Foreskin fibroblast (primary cell): ENCODE measurements at places on chromosomes 13 and 19.
A peak's percentile ranks its signal among the peaks of the same experiment; 100 is the strongest.

- peak; percentile 32 for DNase-seq
These were observed 53.8 kb downstream of the ESD start for GRCh38 chr13:46743191-46743590.

DNA sequence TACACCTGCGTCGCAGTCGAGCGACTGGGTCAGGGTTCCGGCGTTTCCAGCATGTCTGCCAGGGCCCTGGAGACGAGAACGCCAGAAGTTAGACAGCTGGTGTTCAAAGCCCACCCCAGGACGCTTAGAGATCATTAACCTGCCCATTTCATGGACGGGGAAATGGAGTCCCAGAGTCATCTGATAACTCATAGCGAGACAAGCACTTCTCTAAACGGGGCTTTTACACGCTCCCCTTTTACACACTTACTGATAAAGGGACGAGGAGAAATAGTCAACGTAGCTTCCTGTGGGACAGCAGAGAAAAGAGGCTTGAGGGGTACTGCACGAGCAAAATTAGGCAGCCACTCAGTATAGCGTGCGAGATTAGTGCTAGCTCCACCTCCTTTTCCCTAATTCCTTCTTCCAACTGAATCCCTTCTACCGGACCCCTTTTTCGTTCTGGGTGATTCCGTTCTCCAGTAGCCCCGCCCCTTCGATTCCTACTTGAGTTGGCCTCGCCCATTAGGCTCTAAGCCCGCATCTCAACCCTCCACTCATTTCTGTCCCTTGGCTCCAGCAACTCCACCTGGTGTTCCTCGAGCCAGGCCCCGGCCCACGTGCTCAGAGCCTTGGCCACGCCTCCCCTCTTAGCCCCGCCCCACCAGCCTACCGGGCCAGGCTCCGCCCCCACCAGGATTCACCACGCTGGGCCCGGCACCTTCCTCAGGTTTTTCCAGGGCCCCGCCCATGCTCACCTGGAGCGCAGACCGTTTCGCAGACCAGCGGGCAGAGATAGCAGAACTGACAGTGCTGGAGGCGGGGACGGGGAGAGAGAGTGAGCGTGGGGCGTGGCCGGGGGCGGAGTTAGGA lies 3.7 kb downstream of the HRC start:
- peak; percentile 66 for DNase-seq

GRCh38 chr13:80303225-80303811 lies 37.6 kb downstream of the SPRY2 start:
- DNase-seq: no peak

GRCh38 chr19:55379174-55379573 lies 2.5 kb downstream of the TMEM190 start:
- no peak for DNase-seq

DNA sequence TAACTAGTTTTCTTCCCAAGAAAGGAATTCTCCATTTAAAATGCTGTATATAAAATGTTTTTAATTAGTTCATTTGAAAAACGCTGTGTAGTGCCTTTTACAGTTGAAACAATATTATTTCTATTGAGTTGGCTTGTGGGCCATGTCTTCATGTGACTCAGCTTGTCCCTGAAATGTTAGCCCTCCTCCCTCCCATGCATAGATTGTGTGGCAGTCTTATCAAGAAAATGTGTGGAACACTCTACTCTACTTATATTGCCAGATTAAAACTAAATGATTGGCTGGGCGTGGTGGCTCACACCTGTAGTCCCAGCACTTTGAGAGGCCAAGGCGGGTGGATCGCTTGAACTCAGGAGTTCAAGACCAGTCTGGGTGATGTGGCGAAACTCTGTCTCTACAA lies 33.4 kb downstream of the TFDP1 start:
- DNase-seq: peak; percentile 25

DNA sequence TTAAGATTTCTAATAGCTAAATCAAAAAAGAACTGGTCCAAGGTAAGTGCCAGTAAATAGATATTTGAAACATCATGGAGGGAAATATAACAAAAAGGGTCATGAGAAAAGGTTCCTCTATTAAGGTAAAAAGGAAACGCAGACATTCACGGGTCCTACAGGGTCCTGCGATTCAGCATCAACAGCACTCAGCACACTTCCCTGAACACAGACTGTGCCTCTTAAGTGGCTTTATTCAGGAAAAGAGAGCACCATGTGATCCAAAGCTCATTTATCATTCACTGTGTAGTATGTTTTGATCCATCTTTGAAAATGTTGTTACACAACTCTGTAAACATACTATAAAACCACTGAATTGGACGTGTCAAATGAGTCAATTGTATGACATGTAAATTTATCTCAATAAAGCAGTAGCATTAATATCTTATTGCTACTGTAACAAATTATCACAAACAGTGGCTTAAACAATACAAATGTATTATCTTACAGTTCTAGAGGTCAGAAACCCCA lies 33.7 kb downstream of the CRYL1 start:
- no peak for DNase-seq

GRCh38 chr13:70375718-70376117 lies 267.5 kb upstream of the KLHL1 start:
- DNase-seq: no peak

- no peak for DNase-seq
These were observed 16.8 kb downstream of the SLITRK1 start for GRCh38 chr13:83865161-83866137.

GRCh38 chr13:42272804-42273175 lies 838 bp downstream of the AKAP11 start:
- no peak for DNase-seq

DNA sequence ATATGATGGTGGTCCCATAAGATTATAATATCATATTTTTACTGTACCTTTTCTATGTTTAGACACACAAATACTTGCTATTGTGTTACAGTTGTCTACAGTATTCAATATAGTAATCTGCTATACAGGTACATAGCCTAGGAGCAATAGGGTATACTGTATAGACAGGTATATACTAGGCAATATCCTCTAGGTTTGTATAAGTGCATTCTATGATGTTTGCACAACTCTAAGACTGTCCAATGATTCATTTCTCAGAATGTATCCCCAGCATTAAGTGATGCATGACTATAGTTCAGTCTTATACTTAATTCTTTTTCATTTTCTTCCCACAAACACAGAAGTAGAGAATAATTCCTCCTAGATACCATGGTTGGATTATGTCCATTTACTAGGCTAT lies 383.3 kb downstream of the DACH1 start:
- DNase-seq: no peak

DNA sequence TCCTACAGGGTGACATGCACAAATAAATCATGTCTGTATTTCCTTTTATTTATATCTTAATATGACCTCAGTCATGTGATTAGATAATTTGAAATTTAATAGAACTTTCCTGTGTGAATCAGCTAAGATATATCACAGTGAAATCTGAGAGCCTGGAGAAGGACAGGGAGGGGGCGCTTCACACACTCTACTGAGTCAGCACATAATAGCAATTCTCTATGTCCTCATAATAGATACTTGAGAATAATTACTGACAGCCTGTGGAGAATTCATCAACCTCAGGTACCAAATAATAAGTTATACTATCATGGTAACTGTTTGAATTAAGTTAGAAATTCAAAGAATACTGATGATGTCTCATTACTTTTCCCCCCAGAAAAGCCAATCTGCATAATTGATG lies 98.0 kb upstream of the SLC10A2 start:
- no peak for DNase-seq

GRCh38 chr19:33473653-33474305 lies 47.8 kb downstream of the PEPD start:
- peak; percentile 51 for DNase-seq

DNA sequence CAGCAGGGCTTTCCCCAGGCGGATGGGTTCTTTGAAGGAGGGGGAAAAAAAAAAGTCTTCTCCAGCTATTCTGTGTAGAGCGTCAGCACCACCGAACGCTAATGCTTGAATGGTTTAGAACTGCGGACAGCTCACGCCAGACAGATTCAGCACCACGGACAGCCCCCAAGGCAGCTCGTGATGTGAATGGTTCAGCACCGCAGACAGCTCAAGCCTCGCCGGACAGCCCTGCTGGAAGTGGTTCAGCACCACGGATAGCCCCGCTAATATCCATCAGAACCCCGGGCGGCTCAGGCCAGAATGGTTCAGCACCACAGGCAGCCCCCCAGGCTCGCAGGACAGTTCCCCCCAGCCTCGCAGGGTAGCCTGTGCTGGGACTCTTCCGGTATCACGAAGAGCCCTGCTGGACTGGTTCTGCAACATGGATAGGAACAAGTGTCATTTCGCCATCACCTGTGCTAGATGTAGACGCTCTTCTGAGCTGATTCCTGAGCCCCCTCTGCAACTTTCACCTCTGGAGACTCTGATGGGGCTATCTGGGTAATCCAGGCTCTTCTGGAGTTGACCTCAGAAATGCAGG lies 4.9 kb upstream of the SMIM17 start:
- peak; percentile 78 for DNase-seq

DNA sequence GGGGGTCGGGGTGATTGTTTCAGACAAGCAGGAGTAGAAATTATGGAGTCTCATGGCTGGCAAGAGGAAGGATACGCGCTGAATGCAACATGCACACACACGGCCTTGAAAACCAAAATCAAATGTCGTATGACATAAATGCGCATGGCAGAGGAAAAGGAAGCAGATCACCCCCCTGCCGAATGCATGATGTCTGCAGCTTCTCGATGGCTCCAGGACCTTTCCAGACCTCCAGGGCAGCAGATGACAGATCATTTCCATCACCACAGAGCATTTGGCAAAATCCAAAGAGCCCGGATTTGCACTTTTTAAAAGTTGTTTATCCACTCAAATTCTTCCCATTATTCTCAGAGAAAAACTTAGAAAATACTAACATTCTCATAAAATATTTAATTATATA lies 211.7 kb downstream of the NHLRC3 start:
- DNase-seq: peak; percentile 15

DNA sequence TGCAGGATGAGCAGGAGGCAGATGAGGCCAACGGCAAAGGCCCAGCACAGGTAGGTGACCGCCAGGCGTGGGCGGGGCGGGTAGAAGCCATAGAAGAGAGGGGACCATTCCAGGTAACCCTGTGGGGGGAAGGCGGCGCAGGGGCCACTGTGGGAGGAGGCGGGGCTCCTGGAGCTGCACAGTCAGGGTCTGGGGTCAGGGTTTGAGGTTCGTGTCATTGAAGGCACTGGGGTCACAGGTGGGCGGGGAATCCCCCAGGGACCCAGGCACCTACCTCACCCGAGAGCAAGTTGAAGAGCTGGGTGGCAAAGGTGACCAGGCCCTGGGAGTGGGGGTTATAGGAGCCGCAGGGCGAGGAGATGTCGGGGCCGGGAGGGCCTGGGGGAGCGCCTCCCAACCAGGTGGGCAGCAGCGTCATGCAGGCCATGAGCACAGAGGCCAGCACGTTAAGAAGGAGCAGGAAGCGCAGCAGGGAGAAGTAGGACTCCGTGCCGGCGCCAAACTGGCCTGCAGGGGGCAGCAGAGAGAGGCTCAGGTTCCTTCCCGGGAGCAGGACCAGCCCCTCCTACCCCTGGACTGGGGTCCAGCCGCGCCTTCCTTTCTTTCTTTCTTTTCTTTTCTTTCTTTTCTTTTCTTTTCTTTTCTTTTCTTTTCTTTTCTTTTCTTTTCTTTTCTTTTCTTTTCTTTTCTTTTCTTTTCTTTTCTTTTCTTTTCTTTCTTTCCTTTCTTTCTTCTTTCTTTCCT lies 4.6 kb downstream of the TMC4 start:
- peak; percentile 71 for DNase-seq

DNA sequence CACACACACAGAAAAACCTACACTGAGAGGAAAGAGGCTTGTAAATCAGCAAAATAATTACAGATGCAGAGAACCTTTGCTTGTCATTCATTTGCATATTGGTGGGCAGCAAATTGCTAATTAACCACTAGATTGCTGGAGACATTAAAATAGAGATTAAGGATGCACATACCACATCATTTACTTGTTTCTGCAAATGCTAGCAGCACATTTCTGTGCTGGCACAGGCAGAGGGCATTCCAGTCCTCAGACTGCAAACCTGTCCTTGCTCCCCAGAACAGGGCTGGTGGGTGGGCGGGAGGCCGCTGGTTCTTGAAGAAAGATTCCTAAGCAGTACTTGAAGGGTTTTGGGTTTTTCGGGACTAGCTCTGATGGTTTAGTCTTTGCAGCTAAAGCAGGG lies 941 bp upstream of the SIAH3 start:
- no peak for DNase-seq

GRCh38 chr19:56683116-56683515 lies 11.6 kb upstream of the ZNF835 start:
- no peak for DNase-seq

DNA sequence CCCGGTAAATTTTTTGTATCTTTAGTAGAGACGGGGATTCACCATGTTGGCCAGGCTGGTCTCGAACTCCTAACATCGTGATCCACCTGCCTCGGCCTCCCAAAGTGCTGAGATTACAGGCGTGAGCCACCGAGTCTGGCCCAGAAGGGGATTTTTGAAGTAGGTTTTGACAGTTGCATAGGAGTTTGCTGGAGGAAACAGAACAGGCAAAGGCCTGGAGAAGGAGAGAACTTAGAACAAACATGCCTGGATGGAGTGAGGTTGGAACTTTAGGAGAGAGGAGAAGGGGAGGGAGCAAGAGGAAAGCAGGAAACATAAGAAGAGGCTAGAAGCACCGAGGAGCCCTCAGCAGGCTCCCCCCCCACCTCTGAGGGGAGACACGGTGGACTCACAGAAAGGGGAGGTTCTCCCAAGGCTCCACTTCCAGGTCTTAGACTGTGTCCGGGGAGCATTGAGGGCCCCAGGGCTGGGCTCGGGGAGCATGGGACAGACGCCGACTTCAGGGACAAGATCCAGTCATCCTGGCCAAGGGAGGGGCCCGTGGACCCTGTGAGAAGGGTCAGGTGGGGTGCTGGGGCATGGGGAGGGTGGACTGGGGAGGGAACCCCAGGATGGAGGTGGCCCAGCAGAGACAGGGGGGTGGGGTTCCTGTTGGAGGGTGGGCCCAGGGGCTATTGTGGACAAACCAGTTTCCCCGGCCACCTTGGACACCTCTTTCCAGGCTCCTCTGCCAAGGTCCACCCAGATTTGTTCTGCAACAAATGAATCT lies 1.8 kb upstream of the FBN3 start:
- no peak for DNase-seq

- DNase-seq: peak; percentile 24
These were observed 5.3 kb downstream of the DENND1C start for GRCh38 chr19:6476155-6476895.

GRCh38 chr19:46295401-46296201 lies 1.2 kb upstream of the HIF3A start:
- DNase-seq: no peak

GRCh38 chr13:106738186-106738678 lies 170.3 kb upstream of the ARGLU1 start:
- DNase-seq: no peak

GRCh38 chr19:30272554-30272953 lies 99.6 kb upstream of the ZNF536 start:
- no peak for DNase-seq

- DNase-seq: no peak
These were observed at the start of gene CLDN10 for GRCh38 chr13:95552539-95553441. CLDN10 (plus strand) TSS chr13:95552720; CDS start chr13:95552754, 34 bp downstream.
